ENCODE measurements at places on chromosomes 6 and 20.

DNA sequence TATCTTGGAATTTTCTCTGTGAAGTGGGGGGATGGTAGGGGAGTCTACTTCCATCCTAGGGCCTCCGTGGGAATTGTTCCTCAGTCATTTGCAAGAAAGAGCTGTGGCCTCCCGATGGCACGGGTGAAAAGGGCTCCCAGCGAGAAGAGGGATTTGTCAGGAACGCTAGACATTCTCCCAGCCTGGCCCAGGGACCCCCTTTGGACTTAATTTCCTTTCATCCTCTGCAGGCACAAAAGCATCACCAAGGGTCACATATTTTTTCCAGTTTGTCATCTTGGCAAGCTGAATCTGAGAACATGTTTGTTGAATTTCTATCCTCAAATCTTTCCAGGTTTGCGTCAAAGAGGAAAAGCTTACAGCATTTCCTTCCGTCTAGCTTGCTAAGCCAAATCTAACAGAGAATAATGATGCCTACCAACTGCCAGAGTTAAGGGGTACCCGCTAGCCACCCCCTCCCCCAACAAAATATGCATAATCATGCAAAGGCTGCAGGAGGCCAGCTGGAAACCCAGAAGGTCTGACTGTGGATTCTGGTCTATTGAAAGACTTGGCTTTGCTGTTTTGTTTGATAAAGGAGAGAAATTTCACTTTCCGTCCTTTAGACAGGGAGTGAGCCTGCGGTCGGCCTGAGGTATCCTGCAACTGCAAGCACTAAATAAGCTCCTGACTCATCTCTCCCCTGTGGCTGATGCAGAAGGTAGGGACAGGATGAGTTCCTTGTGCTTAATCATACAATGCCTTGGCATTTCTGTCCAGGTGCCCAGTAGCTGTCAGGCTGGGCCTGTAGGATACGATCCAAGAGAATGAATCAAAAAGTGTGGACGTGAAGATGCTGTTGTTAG is 23.1 kb downstream of the PSMG4 start:
- DNase-seq, result peak; percentile 42

DNA sequence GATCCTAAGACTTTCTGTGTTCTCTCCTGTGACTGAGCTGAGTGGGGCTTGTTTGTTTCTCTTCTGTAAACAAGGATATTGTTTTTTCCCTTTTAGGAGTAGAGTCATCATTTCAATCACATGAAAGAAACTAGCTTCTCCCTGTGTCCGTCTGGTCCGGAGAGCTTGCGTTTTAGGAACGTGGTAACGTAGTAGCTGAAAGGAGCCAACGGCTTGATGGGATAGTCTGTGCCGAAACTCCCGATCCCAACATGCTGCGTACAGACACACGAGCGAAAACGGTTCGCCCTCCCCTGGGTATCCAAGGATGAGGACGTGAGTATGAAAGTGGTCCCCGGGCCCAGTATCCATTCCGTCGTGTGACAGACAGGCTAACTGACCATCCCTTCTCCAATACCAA is 146.5 kb downstream of the ZMYND8 start:
- DNase-seq, result no peak

DNA sequence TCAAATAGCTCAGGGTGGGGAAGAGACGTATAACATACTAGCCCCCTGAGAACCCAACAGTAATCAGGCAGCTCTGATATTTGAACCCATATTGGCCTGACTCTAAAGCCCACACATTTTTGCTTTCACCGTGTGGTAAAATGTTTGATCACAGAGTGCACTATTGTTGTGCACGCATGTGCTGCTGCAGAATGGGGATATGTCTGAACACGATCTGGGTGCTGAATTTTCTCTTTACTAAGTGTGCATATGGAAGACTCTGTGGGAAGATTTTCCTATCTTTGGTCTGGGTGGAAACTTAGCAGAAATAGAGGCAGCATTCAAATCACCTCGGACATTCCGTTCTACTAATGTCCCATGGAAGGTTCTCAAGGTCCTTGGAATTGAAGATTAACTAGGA is 800.1 kb downstream of the TFAP2A start:
- no peak for DNase-seq

DNA sequence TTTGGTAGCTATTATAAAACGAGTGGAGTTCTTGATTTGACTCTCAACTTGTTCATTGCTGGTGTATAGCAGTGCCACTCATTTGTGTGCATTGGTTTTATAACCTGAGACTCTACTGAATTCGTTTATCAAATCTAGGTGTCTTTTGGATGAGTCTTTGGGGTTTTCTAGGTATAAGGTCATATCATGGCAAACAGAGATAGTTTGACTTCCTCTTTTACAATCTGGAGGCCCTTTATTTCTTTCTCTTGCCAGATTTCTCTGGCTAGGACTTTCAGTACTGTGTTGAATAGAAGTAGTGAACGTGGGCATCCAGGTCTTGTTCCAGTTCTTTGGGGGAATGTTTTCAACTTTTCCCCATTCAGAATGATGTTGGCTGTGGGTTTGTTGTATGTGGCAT is 38.8 kb downstream of the SUMO4 start:
- peak; percentile 72 for DNase-seq

DNA sequence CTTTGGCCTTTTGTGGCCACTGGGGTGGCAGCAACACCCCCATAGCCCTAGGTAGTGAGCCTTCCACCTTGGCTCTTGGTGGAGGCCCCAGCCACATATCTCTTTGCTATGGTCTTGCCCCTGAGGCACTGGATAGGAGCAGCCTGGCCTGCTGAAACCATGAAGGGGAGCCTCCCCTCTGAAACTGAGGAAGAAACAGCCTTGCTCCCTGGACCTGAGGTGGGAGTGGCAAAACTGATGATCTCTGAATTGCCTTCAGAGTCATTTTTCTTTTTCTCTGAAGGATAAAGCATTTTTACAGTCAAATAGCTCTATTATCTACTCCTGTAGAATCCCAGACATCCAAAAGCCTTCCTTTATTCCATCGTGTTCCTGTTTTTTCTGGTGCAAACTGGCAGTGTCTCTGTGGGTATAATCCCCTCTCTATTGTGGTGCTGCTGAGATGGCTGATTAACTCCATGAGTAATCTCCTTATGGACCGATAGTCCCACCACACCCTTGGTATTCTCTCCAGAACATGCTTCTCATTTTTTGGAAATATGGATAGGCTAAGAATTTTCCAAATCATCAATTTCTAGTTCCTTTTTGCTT is 22.0 kb upstream of the PRSS35 start:
- DNase-seq, result no peak

GRCh38 chr6:168381726-168382458 is 59.1 kb upstream of the SMOC2 start:
- DNase-seq, result no peak

GRCh38 chr20:16283978-16284377 is 289.3 kb downstream of the KIF16B start:
- no peak for DNase-seq

DNA sequence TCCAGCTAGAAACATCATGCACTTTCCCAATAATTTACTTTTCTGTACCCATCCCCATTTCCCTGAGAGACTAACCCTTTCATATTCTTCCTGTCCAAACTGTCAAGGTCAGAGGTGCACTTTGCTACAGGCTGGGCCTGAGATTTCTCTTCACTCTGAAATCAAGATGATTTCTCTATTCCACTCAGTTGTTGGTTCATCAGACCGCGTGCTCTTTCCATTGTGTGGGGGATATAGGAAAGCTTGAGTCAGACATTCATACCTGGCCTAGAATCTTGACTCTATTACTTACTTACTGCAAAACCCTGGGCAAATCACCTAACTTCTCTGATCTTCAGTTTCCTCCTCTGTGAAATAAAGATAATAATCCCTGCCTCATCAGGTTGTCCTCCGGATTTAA is 4.7 kb upstream of the ZDHHC14 start:
- no peak for DNase-seq

DNA sequence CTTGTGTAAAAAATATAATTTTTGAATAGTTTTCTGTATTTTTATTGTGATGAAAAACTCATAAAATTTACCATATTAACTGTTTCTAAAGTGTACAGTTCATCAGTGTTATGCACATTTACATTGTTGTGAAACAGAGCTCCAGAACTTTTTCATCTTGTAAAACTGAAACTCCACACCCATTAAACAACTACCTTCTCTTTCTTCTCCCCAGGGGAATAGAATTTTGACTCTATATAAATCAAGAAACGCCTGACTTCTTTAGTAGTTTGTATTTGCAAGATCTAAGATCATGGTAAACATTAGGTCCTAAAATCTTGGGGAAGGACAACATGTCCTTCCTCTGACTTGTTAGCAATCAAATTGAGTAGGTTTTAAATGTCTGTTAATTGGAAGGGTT is 9.1 kb downstream of the ANKRD66 start:
- no peak for DNase-seq

DNA sequence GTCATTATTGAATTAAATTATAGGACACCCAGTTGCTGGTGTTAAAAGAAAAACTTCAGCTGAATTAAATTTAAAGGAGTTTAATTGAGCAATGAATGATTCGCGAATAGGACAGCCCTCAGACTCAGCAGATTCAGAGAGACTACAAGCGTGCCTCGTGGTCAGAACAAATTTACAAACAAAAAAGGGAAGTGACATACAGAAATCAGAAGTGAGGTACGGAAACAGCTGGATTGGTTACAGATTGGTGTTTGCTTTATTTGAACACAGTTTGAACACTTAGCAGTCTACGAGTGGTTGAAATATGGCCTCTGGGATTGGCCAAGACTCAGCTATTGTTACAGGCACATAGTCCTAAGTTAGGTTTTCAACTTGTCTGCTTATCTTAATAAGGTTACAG is 25.8 kb upstream of the TNFRSF21 start:
- DNase-seq, result peak; percentile 86

- DNase-seq, result peak; percentile 65
Observed at GRCh38 chr6:44858998-44859397, 469.1 kb upstream of the RUNX2 start.

DNA sequence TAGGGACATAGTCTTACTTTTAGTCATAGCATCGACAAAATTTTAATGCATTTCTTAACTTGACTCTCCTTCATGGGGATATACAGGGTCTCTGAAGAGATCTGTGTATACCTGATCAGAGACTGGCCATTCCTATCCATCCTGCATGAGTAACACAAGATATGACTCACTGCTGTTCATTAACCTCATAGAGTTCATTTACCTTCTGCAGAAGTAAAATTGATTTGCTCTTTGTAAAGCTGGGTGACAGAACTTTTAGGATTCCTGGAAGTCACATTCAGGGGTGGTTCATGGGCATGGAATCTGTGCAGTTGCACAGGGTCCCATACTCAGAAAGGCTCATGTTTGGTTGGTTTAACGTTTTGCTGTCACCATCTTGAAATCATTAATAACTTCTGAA is 53.2 kb downstream of the PDE7B start:
- no peak for DNase-seq

DNA sequence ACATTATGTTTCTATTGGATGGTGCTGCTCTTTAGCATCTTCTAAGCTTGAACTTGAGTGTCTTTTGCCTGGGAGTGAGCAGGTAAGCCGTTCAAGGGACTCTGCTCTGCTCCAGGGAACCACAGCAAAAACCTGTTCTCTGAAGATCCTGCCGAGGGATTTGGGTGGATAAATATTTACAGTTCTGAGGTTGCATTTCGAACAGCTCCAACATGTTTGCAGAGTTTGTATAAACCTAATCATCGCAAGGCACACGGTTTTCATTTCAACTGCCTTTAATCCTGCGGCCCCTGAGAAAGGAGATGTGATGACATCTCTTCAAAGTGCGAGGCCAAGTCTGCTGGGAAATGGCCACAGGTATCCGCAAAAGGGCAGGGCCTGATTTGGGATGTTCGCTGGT is 293.4 kb downstream of the TFAP2C start:
- no peak for DNase-seq

Measured in OCI-M1 (cell line).